ENCODE measurements at places on chromosomes 6 and 20.

GRCh38 chr20:54218470-54218869 is 10.6 kb downstream of the PFDN4 start:
- no peak for DNase-seq

- no peak for DNase-seq
Observed at GRCh38 chr6:55576811-55577210, 2.2 kb downstream of the HMGCLL1 start.

GRCh38 chr20:10640897-10641296 is 32.9 kb downstream of the JAG1 start:
- DNase-seq = no peak

DNA sequence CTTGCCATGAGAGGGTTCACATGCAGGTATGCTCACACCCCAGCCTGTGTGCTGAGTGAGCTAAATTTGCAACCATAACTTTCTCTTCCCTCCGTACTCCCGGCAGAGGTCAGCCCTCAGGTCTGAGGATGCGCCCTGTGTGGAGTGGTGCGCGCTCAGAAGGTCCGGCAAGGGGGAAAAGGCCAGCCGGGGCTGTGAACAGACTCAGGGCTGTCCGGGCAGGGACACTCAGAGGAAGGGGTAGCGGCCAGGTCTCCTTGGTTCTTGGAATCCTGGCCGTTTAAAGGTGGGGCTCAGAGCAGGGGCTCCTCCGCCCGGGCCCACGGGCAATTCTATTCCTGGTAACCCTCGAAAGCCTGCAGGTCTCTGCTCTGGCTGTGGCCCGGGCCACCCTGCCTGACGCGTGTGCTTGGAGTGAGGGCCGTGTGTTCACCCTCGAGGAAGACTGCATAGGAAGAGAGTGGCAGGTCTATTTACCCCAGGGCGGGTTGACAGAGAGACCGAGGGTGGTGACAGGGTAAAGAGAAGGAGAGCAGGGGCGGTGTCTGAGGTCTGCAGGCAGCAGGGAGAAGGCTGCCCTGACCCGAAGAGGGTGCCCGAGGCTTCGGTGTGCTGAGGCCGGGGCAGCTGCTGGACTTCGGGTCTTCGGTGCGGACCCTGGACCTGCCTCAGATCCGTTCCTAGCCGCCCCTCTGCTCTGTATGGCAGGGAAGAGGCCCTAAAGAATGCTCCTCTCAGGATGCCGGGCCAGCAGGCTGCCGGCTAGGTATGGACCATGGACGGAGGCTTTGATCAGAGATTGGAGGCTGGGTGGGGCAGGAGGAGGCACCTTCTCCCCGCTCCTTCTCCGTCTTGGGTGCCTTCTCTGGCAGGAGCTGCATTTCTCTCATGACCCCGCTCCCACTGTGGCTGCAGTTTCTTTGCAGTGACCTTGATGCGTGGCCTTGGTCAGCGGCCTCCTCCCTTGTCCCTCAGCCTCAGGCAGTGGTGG is 131.1 kb upstream of the ARMC2 start:
- DNase-seq = no peak

DNA sequence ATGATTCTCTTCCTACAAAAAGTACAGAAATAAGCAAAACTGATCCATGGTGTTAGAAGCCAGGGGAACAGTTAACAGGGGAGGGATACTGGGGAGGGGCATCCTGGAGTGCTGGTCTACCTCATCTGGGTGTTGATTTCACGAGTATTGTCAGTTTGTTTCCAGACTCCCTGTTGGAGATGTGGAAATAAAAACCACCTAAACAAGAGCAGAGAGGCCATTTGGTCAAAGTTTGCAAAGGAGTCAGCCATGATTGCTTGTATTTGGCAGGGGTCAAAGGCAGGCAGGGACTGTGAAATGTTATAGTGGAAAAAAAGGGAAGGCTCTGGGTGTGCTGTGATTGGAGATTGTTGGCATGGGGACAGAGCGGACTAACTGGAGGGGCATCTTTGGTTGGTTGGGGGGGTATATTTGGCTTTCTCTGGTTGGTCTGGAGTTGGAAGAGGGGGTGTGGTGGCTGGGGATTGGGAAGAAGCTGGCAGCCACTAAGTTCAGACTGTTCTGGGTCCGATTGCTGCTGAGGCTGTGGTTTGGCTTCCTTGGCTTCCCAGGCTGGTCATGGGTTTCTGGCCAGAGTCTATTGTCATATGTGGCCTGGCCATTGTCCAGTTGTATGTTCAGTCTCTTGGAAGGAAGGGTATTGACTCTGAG is 14.9 kb upstream of the PANK2 start:
- DNase-seq = no peak

- no peak for DNase-seq
Observed at GRCh38 chr20:8033151-8033841, 13.7 kb upstream of the TMX4 start.

GRCh38 chr6:96532399-96532798 is 10.8 kb downstream of the UFL1 start:
- no peak for DNase-seq

- no peak for DNase-seq
Observed at GRCh38 chr6:25242567-25242966, 36.6 kb upstream of the CARMIL1 start.
